ENCODE measurements at places on chromosomes 1 and 21.

DNA sequence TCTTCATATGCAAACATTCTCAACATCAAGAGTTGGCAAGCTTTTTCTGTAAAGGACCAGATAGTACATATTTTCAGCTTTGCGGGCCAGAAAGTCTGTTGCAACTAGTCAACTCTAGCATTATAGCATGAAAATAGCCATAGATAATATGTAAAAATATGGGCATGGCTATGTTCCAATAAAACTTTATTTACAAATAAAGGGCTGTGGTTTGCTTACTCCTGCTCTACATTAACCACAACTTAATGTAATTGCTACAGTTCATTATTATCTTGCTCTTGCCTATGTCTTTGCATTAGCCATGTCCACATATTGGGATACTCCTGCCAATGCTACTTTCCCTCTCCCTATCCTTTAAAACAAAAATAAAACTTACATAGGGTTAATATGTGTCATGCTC lies 24.5 kb upstream of the CTSK start:
- no peak for DNase-seq

DNA sequence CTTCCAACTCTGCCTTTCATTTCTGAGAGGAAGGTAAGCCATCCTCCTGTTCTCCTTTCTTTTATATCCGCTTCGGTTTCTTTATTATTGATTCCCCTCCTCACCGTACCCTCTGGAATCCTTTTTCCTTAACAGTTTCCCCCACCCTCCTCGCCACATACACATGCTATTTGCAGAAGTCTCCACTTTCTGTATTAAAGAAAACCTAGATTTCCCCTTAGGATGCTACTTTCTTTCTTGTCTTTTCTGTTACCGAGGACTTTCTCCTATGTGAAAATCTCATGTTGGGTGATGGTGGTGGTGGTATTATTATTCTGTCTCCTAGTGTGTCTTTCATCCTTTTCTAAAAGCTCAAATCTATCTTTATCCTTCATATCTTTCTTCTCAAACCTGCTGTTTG lies 62.3 kb downstream of the AK4 start:
- no peak for DNase-seq

DNA sequence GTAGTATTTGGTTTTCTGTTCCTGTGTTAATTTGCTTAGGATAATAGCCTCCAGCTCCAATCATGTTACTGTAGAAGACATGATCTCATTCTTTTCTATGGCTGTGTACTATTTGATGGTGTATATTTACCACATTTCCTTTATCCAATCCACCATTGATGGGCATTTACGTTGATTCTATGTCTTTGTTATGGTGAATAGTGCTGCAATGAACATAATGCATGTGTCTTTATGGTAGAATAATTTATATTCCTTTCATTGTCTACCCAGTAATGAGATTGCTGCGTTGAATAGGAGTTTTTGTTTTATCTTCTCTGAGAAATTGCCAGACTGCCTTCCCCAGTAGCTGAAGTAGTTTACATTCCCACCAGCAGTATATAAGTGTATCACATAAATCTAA lies 538.8 kb downstream of the LRRIQ3 start:
- DNase-seq, result no peak

- no peak for DNase-seq
These were observed 59.3 kb downstream of the MDM4 start for GRCh38 chr1:204575221-204576190.

DNA sequence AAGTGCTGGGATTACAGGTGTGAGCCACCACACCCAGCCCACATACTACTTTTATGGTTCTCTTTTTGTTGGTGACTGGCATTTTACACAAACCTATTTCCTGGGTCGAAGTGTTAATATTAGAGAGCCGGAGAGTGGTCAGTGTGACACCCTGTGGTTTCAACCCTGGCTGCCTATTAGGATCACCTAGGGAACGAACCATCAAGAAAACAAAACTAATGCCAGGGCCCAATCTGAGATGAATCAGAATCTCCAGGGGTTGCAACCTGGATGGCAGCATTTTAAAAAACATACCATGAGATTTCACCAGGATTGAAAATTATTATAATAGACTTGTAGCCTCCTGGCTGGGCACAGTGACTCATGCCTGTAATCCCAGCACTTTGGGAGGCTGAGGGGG lies 6.1 kb downstream of the MRPS21 start:
- no peak for DNase-seq

DNA sequence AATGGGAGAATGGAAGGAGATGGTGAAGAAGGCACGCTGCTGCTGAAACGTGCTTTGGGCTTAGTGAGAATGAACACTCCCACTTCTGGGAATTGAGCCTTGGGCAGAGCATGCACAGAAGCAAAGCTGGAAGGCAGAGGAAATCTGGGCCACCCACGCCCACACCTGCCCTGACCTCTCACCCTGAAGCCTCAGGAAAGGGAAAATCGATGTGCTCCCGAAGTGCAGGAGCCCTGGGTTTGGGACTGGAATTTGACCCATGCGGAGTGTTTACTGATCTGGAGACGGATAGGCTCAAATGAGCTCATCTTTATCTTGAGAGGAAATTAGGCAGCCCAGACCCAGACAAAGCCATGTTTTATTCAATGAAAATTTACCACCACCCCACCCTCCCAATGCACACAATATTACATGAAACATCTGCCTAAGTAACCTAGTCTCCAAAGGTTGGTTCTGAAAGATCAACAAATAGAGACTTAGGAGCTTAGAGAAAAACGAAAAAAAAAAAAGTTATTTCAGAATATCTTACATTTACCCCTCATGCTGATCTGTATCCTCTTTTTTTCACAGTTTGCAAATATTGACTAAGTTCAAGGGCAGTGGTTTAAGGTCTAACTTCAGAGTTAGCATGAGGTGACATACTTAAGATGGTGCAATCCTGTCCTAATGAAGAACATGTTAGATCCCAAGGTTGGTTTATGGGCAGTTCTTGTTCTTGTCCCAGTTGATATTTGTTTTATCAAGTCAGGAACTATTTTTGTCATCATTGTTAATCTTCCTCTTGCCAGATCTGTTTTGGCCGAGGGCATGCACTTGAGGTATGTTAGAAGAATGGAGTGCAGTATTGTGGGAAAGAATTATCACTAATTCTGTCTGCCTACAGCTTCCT lies 63.0 kb downstream of the PROX1 start:
- DNase-seq, result no peak

DNA sequence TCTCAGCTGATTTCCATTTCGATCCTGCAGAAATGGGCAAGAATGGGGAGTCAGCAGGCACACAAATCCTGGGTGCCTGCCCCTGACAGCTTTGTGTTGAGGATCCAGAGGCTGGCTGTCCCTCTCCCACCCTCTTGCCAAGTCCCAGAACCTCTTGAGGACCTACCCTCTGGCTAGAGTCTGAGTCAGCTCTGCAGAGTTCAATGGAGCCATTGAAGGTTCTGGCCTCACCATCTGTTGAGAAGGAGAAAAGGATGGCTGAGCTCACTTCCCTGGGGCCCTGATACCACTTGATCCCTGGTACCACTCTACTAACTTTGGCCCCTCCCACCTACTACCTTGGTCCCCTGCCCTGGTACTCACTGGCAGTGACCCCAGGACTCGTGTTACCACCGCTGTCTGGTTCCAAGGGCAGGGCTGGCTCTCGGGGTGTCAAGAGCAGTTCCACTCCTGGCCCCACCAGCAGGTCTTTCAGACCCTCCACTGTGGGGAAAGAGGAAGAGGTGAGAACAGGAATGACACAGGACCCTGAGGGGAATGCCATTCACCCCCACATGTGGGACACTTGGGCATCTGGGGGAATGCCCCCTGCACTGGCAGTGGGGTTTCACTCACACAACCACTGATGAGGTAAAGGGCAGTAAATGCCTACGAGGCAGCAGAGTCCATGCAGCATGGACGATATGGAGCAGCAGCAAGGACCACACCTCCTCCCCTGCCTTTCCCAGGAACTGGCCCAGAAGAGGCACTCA lies 10.5 kb downstream of the RXFP4 start:
- DNase-seq, result no peak

DNA sequence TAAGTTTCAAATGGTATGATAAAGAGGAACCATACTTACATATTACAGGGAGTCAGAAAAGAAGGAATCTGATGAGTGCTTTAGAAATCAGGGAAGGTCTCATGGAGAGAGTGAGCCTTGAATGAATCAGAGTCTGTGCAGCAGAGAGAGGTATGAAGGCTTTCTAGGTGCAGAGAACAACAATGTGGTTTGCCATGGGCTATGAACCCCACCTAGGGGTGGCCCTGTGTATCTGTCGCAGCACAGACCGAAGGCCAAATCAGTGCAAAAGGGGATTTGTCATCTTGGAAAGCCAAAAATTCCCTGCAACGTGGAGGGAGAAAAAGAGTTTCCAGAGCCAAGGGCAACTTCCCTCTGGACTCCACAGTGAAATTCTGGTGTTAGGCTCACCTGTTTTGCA lies 3.5 kb downstream of the PAPPA2 start:
- DNase-seq, result no peak

DNA sequence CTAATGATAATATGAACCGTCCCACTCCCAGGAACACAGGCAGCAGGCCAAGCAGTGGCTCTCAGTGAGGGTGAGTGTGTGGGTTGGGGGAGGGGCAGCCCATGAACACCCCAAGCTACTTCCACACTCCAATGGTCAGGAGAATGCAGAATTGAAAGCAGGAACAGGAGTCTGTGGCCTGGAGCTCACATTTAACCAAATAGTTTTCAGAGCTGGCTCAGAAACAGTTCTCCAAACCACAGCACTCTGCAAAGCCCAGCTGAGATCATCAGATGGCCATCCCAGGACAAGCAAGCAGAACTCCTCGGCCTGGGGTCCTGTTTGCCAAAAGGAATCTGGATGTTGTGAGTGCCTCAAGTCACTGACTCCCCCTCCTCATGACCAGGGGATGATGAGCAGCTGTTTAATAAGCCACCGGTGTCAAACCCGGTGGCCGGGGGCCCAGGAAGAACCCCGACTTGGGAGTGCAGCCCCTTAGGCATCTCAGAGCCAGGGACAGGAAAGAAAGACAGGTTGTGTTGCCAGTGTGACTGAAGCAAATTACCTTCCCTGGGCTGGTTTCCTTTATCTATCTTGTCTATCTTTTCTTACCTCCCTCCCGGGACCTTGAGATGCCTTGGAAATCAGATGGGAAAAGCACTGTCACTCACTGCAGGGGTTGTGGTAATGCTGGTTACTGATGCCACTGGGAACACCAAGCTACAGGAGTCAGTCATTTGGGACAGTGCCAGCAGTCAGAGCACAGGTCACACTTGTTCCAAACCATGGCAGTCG lies 20.4 kb downstream of the DEGS1 start:
- no peak for DNase-seq

DNA sequence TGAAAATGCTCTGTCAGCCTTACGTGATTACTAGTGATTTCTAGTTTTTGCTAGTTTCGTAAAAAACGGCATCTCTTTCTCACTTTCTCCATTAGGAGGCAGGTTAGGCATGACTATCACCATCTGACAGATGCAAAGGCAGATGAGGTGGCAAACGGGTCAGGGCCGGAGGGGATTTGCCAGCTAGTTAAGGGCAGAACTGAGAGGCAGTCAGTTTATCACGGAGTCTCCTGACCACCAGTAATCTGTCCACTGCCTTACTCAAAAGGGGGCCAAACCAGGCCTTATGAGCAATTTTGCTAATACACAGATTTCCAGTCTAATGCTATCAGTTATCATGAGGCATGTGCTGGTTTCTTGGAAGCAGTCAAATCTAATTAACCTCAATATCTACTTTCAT lies 159.3 kb downstream of the TSEN15 start:
- DNase-seq, result no peak

GRCh38 chr1:185731446-185731845 lies 2.7 kb upstream of the HMCN1 start:
- no peak for DNase-seq
